ENCODE measurements at places on chromosomes 3 and 15.

GRCh38 chr3:183883291-183884096, 1.2 kb downstream of the PARL start:
- DNase-seq = no peak

GRCh38 chr3:47476644-47477199, 981 bp upstream of the SCAP start:
- DNase-seq = no peak

DNA sequence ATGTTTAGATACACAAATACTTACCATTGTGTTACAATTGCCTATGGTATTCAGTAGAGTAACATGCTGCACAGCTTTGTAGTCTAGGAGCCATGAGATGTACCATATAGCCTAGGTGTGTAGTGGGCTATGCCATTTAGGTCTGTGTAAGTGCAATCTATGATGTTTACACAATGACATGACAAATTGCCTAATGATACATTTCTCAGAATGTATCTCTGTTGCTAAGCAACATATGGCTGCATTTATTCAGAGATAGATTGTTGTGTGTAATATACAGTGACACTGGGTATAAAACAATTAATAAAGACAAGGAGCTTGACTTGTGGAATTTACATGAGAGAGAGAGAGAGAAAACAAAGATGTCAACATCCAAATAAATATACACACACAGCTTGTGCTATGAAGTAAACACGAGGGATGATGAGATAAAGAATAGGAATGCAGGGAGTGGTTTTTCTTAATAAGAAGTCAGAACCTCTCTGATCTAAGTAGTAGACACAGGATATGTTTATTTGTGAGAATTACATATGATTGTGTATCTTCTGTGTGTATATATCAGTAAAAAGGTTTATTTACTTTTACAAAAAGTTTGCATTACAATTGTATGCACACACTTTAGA, 110.0 kb downstream of the KCNAB1 start:
- DNase-seq = no peak

- DNase-seq = no peak
These were observed 118.8 kb downstream of the SST start for GRCh38 chr3:187551416-187551815.

DNA sequence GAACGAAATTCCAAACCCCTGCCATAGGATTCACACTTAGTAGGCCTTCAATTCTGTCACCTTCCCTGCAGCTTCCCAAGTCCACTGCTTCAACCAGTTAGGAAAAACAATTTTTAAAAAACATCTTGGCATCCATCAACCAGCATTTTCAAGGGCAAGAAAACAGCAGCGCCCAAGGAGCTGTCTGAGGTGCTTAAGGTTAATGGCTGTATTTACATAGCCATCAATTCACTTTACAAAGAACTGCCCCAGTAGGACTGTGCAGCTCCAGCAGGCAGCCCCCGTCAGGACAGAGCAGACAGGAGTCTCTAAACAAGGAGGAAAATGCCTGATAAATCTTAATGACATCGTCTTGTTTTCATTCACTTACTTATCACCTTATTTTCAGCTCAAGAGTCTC, 13.3 kb downstream of the TAFA4 start:
- DNase-seq = no peak

- no peak for DNase-seq
These were observed 169.7 kb upstream of the TMCO5A start for GRCh38 chr15:37764733-37765191.

GRCh38 chr3:127015282-127016042, 32.5 kb downstream of the PLXNA1 start:
- DNase-seq = no peak

DNA sequence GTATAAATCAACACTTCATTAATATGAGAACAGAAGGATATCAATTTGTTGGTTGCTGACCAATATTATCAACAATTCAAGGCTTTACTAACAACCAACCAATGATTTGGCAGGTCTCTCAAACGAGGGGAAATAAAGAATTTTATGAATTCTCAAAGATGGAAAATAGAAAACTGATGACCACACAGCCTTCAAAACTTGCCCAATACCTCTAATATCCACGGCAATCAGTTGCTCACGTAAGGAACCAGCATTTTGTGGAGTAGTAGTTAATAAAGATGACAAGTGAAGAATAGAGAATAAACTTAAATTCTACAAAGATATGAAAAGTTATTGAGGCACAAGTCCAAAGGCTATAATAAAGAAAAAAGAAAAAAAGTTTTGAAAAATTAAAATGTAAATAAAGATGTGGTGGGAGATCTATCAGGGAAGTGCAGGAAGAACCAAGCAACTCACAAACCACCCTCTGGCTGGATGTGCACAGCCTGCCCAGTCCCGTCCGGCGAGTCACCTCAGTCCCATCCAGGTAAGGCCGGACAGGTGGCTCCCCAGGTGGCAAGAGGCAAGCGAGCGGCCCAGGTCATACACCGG, 808 bp downstream of the GK5 start:
- DNase-seq = no peak

DNA sequence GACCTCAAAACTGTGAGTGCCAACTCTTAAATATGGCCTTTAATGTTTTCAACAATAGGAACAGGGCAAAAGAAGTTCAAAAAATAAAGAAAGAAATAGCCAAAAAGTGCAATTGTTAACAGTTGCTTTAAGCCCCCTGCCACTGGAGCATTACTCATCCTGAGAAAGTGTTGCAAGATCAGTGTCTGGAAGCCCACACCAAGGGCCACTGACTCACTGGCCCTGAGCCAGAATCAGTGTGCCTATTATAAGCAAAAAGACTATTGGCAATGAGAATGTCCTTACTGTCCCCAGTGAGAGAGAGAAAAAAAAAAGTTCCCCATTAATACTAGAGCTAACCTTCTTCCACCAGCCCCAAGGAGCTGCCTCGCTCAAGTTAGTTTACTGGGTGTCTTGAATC, 480.1 kb upstream of the ZNF385D start:
- no peak for DNase-seq

DNA sequence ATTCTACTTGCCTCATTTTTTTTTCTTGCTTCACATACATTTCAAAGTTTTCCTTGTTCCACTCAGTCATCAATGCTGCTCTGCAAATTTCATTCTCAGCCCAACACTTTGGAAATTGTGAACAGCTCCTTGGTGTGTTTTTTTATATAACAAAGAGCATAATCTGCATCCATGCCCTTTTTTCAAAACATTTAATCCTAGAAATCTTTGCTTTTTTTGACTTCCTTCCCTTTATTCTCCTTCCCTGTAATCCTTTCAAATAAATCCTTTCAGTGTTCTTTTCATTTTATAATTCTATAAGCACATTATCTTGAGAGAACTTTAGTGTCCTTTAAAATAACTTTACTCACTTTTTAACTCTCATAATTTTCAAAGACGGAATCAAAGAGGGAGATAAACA, 1150.8 kb downstream of the SI start:
- DNase-seq = no peak

DNA sequence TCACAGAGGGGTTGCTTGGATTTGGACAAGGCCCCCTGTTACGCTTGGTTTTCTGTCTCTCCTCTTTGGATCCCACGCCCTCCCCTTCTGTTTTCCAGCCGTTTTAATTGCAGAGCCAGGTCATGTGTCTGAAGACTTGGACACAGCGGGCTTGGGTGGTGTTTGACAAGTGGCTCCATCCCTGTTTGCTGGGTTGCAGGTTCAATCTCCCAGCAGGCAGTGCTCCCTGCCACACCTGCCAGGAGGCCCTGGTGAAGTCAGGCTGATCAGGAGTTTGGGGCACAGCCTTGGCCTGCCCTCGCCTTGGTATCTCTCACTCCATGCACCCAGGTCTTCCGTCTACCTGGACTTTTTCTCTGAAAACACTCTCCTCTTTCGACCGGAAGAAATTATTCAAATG, 59.0 kb downstream of the PLXNA1 start:
- no peak for DNase-seq

DNA sequence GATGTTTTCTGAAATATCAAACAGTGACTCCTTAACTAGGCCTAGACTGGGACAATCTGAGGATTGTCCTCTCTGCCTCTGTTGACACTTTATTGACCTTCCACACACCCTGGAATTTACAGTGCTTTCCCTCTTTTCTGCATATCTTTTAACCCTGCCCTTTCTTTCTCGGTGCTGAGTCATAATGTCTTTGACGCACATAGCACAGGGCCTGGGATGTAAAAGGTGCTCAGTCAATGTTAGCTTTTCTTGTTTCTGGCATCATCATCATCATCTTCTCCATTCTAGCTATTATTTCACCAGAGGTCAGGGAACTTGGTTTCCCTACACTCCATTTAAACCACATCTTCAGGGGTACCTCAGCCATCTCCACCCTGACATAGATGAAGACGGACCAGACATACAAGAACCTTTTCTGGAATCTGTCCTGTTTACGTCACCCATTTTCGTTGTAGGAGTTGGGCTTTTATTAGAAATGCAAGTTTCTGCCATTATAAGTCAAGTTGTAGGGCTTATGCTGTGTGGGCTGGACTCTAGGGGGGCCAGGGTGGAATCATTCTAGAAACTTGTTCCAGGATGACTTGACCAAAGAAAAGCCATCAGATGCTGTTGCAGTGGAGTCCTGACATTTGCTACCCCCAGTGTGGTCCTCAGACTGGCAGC, 46.6 kb downstream of the ZBTB38 start:
- no peak for DNase-seq

DNA sequence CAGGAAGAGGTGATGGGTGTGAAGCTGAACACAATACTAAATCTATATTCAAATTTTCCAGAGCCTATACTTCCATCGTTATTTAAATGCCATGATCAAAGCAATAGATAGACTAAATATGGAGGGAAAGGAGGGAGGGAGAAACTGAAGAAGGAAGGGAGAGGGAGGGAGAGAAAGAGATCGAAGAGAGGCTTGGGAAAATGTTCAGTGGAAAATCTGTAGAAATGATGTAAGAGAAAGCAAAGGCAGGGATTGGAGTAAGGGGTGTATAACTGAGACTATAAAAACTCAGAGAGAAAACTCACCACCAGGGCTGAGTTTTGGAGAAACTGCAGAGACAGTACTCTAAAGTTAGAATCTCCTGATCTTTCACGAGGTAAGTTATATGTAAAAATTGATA, at the start of gene OSTN:
TSS of gene OSTN (plus strand) at position 310 of the 400 bp plus-strand sequence. CDS start 13,292 bp downstream, outside the sequence.
- no peak for DNase-seq

DNA sequence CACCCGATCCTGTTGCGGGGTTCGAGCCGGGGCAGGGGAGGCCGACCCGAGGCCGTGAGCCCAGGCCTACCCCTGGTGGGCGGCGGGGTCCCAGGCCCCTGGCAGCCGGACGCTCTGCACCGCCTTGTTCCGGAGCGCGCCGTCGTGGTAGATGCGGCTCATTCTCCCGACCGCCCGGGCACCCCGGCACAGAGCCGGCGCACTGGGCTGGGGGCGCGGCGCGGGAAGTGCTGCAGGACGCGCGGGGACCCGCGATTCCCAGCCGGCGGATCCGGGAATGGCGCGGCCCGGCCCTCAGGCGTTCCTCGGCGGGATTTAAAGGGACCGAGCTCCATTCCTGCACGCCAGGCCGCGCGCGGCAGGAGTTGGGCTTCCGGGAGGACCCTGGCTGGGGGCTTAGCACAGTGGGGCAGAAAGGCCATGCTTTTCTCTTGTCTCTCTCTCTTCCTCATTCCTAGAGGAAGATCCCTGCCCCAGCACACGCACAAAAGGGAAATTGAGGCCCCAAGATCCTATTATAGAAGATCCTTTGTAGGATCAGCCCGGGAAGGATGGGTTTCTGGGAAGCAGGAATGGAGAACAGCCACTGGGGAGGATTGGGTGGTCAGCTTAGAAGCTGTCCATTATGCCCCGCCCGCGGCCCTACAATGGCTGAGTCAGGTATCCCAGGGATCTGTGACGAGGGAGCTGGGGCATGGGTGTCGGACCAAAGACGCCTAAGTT, at the start of gene ARPIN:
TSS of gene ARPIN (minus strand) at position 279 of the 723 bp plus-strand sequence. CDS start at position 162, 117 bp downstream.
- DNase-seq = no peak

GRCh38 chr15:89783111-89783860, 7.2 kb downstream of the MESP2 start:
- DNase-seq = no peak

DNA sequence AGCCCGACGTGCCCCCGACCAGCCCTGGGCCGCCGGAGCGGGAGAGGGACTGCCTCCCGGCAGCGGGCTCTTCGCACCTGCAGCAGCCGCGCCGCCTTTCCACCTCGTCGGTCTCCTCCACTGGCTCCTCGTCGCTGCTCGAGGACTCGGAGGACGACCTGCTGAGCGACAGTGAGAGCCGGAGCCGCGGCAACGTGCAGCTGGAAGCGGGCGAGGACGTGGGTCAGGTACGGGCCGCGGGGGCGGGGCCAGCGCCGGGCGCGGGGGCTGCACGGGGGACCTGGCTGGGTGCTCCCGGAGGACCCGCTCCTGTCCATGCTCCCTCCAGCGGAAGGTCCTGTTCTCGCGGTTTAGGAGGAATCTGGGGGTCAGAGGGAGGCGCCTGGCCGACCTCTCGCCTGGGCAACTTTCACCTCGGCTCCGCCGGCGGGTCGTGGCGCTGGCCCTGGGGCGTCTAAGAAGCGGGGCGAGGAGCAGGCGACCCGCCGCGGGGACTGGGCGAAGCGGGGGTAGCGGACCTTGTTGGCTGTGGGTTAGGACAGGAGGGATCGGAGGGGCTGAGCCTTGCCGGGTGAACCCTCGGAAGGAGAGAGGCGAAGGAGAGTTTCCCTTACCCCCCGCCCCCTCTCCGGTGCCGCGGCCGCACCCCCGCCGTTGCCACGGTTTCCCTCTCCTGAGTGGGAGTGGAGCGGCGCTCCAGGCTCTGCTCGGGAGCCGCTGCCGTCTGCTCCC, 682 bp downstream of the ITPKA start:
- no peak for DNase-seq

GRCh38 chr3:12601072-12601471, 44.2 kb downstream of the MKRN2 start:
- no peak for DNase-seq

DNA sequence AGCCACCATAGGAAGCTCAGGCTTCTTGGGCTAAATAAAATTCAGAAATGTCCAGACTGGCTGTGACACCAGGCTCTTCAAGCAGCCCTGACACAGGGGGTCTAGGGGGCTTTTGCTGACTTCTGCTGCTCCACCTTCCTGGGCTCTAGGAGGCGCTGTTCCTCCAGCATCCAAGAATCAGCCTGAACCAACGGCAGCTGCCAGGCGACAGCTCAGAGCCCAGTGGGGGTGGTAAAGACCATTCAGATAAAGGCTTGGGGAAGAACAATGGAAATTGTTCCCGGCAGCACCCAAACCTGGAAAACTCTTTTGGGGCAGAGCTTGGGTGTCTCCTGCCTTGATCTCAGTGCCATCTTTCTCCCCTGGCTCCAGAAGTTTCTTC, 21.6 kb upstream of the PSTPIP1 start:
- DNase-seq = peak; percentile 76

DNA sequence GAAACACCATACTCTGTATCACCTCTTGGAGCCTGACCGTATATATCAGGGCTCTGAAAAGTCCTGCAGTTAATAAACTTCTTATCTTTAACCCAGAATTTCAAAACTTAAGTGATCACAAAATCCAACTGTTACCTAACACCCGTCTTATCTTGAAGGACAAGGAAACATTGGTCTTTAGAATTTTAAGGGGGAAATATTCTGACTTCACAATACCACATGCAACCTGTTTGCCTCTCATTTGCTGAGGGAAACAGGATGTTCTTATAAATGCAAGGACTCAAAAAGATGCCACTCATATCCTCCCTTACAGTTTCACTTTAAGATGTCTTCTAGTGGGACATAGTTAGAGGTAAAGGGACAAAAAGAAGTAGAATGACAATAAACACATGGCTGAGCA, 67.9 kb downstream of the CRTC3 start:
- no peak for DNase-seq

Data from CD8-positive, alpha-beta T cell (primary cell).